ENCODE measurements at places on chromosomes 4 and X.

DNA sequence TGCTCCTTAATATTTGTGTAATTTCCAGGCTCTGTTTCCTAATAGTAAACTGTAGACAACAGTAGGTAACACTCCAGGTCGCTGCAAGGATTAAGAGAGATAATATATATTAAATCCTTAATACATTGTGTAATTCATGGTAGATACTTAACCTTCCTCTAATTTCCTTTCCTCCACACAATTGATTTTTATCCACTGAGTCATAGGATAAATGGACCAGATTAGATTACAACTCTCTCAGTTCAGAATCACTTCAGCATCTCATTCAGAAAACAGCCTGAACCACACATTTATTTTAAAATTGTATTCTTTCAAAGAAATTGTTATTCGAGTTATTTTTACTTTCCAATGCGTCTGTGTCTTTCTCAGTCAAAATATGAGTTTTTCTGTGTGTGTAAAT, 17.1 kb downstream of the GK2 start:
- no peak for DNase-seq

GRCh38 chr4:151857368-151857767, 96.6 kb upstream of the GATB start:
- DNase-seq, result no peak

GRCh38 chr4:175456131-175456530, 355.9 kb downstream of the GPM6A start:
- DNase-seq, result no peak

GRCh38 chrX:136797787-136798186, 17.1 kb upstream of the ARHGEF6 start:
- DNase-seq, result no peak

DNA sequence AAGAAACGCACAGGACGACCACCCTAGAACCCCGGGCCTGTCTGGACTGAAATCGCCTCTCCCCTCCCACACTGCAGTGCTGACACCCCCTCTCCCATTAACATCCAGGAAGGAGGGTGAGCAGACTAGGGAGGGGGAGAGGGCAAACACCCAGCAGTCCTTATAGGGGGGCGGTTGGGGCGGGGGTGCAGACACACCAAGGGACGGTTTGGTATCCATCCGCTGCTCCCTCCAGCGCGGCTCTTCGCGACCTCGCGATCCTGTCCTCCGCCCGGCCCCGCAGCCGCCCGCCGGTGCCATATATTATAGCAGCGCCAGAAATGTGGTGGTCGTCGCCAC, 411 bp upstream of the GPRASP1 start:
- no peak for DNase-seq

GRCh38 chr4:147560625-147561024, 56.6 kb upstream of the TMEM184C start:
- no peak for DNase-seq

DNA sequence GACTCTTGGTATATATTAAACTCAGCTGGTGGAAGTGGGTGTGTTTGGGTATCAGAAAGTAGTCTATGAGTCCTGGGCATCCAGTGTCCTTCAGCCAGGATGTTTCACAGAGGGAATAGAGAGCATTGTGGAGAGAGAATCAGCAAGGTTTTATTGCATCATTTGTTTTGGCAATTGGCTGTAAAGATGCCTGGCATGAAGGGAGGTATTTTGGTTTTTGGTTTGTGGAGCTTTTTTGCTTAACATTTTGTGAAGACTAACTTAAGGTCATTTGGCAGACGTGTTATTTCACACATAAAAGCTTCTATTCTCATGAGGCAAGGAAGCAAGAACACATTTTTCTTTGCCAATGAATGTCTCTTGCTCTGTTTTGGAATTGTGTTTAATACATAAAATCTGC, 71.1 kb downstream of the DCLK2 start:
- no peak for DNase-seq

DNA sequence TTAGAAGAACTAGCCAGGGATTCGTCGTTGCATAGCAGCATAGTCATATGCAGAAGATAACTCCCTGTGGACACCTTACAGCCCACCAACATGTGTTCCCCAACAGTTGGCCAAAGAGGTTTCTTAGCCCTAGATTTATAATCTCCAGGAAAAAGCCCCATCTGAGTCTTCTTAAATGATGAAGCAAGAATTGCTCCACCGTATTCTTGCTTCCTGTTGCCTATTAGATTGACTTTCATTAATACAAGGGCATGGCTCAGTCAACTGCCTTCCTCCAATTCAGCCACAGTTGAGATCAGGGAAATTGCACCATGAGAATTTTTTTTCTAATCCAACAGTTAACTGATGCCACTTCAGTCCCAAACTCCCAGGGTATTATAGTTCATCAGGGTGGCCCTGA, 5.2 kb upstream of the AFF2 start:
- DNase-seq, result no peak

DNA sequence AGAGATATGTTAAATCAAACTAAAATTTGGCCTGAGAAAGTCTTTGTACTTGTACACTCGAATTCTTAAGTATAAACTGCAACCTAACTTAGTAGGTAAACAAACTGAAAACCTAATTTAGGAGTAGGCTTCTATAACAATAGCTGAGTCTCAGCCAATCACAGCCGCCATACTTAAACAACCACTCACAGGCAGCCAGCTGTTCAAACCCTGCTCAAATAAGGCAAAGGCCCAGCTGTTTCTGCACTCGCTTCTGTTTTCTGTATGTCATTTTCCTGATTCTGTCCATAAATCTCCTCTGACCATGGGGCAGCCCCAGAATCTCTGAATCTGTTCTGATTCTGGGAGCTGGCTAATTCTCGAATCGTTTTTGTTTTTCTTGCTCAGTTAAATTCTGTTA, 7.8 kb upstream of the PLS3 start:
- no peak for DNase-seq

DNA sequence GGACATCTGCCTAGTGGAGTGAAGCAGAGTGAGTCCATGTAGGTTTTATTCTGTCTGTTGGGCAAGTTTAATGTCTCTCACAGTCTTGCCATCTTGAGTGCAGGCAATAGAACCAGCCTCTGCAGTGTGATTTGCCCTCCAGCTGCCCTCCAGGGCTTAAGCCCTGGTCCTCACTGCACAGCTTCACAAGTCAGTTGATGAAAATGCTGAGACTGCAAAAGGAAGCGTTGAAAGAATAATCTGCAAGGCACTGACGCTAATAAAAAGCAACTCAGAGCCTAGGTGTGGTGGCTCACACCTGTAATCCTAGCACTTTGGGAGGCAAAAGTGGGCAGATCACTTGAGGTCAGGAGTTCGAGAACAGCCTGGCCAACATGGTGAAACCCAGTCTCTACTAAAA, 54.1 kb upstream of the PHOX2B start:
- no peak for DNase-seq

DNA sequence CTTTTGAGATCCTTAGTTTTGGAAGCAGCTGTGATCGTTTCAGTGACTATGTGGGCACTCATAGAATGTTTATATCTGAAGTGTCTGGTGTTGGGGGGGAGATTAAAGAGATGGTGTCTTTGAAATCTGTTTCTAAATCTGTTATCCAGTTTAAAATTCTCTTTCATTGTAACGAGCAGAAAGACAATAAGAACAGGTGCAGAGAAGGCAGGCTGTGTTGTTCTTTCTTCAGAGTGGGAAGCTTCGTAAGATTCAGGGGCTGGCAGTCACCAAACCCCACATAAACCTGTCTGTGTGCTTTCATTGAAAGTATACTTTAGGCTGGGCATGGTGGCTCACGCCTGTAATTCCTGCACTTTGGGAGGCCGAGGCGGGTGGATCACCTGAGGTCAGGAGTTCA, 16.3 kb upstream of the DHRSX start:
- DNase-seq, result no peak

DNA sequence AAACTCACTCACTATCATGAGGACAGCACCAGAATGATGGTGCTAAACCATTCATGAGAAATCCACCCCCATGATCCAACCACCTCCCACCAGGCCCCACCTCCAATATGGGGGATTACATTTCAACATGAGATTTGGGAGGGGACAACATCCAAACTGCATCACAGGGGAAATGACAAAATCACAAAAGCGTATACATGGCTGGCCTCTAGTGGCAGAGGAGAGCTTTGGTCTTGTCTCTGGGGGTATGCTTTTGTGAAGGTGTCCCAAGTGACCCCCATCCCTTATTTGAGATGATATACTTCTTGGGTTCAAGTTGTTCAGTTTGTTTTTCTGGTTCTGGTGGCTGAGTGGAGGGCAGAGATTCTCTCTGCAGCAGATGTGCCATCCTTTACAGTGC, 8.5 kb upstream of the SETD7 start:
- no peak for DNase-seq

- DNase-seq, result no peak
These were observed 374.4 kb upstream of the NWD2 start for GRCh38 chr4:36870121-36870520.

- DNase-seq, result no peak
These were observed 754.6 kb upstream of the AGA start for GRCh38 chr4:178196751-178197374.

GRCh38 chr4:52873191-52873590, 11.1 kb downstream of the RASL11B start:
- DNase-seq, result no peak

- peak; percentile 27 for DNase-seq
These were observed 570 bp downstream of the WDR44 start for GRCh38 chrX:118346258-118347094.

GRCh38 chr4:147362938-147363337, 118.0 kb upstream of the EDNRA start:
- DNase-seq, result no peak

- no peak for DNase-seq
These were observed 65.8 kb downstream of the SUPT20HL2 start for GRCh38 chrX:24248042-24248441.

GRCh38 chr4:38030023-38030422, 69.8 kb downstream of the PTTG2 start:
- DNase-seq, result no peak

GRCh38 chrX:136933611-136934145, 53.2 kb upstream of the RBMX start:
- no peak for DNase-seq

DNA sequence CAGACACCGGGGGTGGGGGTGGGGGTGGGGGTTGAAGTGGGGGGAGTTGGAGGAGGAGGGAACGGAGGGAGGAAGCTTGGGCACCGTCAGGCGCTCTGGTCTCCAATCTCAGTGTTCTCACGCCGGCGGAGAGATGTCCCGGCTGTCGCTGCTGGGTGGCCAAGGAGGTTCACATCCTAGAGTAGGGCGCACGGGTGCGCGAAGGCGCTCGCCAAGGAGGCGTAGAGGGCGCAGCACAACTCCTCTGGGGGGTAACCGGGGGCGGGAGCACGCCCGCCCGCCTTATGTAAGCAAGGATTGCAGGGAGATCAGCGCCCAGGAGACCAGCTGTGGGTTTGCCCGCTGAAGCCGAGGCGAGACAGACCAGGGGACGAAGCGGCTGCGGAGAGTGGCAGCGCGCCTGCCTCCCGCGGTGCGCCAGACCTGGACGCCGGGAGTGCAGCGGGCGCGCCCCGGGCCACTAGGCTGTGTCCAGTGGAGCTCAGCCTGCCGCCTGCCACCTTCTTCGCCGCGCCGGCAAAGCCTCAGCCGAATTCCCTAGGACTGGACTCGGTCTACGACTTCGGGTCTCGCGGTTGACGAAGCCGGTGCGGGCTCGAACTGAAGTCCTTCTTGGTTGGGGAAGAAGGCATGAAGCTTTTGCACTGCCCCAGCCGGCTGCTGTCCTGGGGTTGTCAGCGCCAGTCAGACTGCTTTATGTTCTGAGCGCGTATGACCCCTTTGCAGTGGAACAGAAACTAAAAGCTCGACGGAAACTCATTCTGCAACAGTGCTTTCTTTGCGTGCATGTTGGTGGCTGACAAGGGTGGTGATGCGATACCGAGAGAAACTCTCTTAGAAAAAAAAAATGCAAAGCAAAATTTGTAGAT, 707 bp upstream of the UNC5C start:
- DNase-seq, result no peak

- DNase-seq, result no peak
These were observed at the start of gene CXCL6 for GRCh38 chr4:73836373-73837279. Gene CXCL6, plus strand, starts transcription at chr4:73836678. Its CDS starts 73 bp downstream, at chr4:73836751.

- DNase-seq, result no peak
These were observed 89.3 kb upstream of the NEIL3 start for GRCh38 chr4:177220376-177220775.

- DNase-seq, result no peak
These were observed 5.1 kb upstream of the TNIP2 start for GRCh38 chr4:2761035-2761923.

DNA sequence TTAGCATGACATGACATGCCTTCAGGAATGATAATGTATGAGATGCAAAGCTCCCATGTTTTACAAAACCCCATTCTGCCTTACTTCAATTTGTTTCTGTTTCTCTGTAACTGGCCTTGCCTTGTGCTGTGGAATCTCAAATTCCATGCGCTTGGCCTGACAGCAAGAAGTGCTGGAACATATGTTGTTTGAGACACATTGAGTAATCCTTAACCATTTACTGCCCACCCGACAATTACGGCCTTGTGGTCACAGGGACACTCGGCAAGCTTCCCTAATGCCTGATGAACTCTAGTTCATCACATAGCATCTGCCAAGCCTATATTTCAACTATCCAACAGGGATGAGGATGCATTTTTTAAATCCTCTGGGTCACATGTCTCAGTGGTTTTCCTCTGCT, 226.4 kb upstream of the CASK start:
- no peak for DNase-seq

- no peak for DNase-seq
These were observed 217.4 kb downstream of the DCTD start for GRCh38 chr4:182699795-182700194.

DNA sequence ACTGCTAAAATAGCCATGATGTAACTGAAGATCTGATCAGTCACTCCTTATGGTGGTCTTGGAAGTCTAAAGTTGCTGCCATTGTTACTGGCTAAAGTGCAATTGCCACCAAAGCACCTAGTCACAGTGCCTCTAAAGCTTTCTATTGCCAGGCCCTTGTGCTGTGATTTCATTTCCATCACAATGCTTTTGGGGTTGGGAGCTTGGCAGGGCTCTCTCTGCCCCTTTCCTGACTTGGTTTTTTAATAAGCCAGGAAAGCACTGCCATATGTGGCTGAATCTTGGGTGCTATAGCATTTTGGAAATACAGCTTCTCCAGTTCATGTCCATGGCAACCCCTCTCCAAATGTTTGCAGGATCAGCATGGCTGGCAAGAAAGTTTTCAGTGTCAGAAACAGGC, 1712.4 kb upstream of the TENM3 start:
- DNase-seq, result no peak

GRCh38 chrX:56793112-56793430, 64.0 kb downstream of the NBDY start:
- no peak for DNase-seq

DNA sequence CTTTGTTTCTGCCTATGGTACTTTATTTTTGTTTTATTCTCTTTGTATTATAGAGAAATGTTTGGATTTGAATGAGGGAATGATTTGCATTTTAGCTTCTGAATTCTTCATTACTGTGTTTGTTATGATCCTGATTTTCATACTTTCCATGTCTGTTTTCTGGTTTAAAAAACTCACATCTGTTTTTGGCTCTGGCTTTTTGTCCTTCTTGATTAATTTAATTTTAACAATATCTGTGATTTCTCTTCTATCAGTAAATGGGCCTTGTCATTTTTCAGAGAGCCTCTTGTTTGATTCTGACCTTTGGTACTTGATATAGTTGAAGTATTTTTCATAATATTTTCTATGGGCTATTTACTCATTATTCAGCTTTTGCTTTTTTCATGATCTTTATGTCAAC, 341.6 kb upstream of the HAND2 start:
- DNase-seq, result no peak

GRCh38 chr4:122533841-122534240, 77.3 kb upstream of the IL2 start:
- DNase-seq, result no peak

GRCh38 chrX:153878969-153879653, 6.9 kb downstream of the L1CAM start:
- DNase-seq, result peak; percentile 12

Measured in stimulated activated CD4-positive, alpha-beta T cell treated with anti-CD3 and anti-CD28 coated beads, Interleukin-1b, Interleukin-23, amount 100 ng/mL, for 4 hours (primary cell).